ENCODE measurements at places on chromosomes 5 and 9.
A peak's percentile ranks its signal among the peaks of the same experiment; 100 is the strongest.

DNA sequence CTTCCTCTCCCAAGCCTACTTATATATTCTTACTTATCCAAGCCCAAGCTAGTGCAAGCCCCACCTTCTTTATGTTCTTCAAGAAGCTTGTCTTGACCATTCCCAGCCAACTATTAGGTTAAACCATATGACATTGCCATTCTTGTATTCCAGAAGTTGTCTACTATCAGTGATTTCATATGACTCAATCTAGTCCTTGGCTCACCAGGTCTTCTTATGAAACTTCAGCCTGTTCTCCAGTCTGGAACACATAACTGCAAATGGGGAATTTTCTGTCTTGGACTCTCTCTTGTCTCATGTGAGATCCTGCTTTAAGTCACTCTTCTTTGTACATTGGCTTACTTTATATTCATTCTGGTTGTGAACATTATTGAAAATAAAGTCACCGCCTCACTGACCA is 130.7 kb downstream of the TTLL11 start:
- DNase-seq, result no peak

- no peak for DNase-seq
These were observed 139.7 kb downstream of the TLE1 start for GRCh38 chr9:81549500-81550206.

DNA sequence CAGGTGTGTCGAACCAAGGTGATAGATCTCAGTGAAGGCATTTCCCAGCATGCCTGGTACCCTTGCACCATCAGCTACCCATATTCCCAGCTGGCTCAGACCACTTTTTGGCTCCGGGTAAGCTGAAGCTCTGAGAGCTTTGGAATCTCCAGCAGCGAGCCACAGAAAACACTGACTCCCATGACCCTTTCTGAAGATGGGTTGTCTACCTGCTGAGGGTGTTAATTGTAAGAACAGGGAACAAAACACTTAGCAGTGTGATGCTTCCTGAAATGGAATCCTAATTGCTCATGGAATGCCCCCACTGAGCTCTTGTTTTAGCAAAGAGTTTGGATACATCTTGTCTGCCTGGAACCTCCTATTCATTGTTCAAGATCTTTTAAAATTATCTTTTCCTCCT is 177.7 kb downstream of the PAPPA start:
- no peak for DNase-seq

DNA sequence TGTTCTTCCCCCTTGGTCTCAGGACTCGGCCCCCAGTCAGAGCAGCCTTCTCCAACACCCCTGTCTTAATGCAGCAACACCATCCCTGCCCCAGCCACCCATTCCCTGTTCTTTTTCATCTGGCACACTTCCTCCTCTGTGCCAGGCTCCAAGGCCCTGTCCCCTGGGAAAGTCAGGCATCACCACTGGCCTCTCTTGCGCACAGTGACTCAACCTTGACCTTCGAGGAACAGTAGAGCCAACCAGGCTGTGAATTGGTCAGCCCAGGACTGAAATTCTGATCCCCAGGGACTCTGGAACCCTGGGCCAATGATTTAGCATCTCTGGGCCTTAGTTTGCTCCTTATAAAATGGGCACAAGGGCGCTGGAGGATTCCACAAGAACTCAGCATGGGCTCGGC is 10.5 kb upstream of the RALGDS start:
- DNase-seq, result no peak

DNA sequence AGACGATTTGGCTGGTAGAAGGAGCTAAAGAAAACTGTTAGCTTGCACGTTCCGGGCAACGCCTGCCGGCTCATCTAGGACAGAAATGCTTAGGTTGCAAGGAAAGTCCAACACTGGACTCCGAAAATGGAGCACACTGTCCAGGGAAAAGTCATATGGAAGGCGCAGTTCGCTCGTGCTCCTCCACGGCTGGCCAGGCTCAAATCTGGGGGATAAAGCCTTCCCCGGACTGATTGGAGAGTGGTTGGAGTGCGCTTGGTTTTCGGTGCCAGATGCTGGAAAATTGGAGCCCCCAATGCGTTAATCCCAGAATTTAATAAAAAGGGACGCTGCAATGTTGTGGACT is 955 bp downstream of the CDH6 start:
- DNase-seq, result no peak

DNA sequence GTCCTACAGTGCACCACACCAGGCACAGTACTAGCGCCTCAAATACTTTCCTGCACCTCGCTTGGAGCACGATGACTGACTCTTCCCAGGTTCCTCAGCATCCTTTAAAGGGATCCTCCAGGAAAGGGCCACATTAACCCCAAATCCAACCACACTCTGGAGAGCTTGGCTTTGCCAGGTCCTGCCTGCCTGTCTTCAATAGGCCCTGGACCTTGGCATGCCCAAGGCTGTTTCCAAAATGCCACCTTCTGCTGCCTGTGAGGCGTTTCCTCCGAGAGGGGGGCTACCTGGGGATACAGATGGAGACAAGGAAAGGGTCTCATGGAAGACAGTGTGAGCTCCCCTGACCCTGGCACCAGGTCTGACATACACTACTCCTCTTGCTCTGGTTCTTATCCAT is 169.9 kb downstream of the DAB2IP start:
- DNase-seq, result no peak

GRCh38 chr5:176596689-176597416 is 13.1 kb downstream of the GPRIN1 start:
- DNase-seq, result peak; percentile 77

DNA sequence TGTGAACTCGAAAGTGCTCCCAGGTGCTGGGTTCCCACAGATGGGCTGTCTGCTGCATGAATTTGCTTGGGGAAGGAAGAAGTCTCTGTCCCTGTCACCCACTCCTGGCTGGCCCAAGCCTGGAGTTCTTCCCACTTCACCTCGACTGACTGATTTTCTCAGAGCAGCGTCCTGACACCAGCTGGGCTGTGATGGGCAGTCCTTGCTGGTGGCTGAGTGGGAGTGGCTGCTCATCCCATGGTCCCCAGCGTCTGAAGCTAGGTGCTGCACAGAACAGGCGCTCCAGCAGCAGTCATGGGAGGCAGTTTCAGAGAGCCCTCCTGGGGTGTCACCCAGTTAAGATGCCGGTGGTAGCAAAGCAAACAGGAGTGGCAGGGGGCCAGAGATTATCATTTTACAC is 10.1 kb upstream of the NEURL1B start:
- DNase-seq, result no peak

- no peak for DNase-seq
These were observed 151.7 kb downstream of the PPP2R2B start for GRCh38 chr5:146726891-146727290.

DNA sequence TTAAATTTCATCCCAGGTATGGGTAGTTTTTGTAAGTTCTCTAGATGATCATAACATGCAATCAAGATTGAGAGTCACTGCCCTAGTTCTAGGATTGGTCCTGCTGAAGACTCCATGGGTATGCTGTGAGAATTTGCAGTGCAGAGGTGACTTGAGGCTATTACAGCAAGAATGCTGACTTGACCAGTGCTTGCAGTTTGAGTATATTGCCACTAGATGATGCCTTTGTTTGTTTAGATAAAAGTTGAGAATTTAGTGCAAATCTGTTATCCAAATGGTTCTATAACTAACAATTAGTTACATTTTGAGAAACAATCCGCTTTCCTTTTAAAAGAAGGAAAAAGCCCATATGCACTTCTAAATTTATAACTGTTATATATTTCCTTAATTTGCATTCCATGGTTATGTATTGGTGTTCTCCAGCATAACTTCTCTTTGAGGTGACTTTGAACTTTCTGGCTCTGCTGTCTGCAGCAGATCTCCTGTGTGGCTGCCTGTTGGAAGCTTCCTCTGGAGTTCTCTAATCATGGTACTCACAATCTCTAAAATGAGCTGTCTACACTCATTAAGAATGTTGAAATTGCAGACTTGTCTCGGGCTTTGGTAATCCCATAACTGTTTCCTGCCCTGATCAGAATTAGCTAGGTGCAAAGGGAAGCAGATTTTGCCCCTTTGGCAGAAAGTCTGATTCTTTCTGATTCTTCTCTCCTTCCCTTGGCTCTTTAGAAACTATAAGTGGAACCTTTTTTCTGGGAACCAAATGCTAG is 24.9 kb downstream of the MELK start:
- no peak for DNase-seq

DNA sequence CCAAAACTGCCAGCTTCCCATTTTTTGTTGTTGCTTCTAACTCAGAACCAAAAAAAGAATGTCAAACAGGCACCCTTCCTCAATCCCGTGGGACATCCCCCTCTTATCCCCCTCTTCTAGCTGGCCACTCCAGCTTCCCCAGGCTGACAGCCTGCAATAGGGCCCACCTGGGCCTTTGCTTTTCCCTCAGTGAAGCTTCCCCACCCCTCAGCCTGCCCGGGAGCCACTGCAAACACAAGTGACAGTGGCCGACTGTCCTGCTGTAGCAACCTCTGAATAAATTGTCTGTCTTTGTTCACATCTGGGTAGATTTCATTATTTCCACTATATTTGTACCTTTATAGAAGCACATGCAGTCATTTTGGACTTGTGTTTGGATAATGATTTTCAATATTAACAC is 245.3 kb downstream of the GADD45G start:
- DNase-seq, result no peak

DNA sequence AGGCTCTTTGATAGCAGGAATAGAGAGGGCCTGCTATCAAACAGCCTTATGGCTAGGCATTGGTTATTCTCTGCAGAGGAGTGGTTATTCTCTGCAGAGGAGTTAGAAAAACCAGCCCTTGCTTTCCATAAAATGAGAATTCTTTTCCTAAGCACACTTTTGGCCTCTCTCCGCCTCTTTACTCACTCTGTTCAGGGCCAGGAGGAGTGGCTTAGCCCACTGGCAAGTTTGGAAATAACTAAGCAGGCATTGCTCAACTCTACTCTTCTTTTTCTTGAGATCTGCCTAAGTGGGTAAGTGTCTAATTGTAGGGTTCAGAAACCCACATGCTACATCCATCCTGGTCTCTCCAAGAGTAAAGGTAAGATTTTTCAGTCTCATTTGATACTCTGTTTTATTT is 341.7 kb downstream of the KIAA0825 start:
- DNase-seq, result no peak

DNA sequence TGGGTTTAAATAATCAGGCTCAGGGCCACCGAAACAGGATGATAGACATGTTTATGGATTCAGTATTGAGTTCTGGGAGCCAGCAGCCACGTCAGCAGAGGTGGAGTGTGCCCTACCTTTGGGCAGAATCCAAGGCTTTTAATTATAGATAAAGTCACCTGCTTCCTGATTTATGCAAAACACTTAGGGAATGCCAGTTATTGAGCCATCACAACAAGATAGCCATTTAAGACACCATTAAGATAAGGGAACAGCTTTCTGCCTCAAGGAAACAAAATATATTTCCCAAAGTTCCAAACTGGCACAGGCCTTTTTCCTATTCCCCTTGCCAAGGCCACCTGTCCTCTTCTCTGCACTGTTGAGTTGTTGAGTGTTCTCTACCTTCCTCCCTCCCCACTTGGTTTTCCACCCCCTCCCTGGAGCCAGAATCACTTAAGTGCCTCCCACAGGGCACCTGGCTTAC is 2.4 kb downstream of the CCL28 start:
- no peak for DNase-seq

DNA sequence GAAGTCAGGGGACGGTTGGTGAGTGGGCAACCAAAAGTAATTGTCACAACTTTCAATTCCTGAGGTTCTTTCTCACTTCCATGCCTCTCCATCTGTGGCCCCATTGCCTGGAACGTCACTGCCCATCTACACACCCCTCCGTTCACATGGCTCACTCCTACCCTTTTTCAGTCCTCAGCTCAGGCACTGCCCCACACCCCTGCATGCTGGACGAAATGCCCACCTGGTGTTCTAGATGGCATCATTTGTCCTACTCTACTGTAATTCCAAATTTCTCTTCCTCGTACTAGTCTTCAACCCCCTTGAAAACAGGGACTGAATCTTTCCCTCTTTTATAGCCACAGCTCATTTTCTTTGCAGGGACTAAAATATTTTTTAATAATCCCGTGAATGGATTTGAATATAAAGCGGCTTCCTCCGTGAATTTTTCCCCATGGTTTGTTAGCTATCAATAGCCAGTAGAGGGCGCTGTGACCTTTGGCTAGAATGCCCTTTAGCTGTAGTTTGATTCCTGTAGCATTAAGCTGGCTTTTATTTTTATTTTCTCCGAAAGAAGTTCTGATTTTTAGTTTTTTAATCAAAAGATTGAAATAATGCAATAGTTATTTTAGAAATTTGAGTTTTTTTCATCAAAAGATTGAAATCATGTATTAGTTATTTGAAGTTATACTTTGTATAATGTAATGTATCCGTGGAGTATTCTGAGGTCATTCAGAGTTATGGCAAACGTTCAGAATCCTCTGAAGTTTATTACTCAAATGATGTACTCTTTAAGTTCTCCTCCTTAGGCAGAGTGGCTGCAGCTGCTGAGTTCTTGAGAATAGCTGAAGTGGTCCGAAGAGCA is 232.1 kb downstream of the SH3GL2 start:
- peak; percentile 64 for DNase-seq

- no peak for DNase-seq
These were observed 1106.7 kb downstream of the DTWD2 start for GRCh38 chr5:117881426-117882230.

DNA sequence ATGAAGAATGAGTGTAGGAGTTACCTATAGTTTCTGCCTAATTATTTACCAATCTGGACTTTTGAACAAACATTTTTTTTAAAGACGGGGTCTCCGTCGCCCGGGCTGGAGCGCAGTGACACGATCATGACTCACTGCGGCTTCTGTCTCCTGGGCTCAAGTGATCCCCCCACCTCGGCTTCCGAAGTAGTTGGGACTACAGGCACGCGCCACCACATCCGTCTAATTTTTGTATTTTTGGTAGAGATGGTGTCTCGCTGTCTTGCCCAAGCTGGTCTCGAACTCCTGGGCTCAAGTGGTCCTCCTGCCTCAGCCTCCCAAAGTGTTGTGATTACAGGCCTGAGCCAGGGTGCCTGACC is 1.5 kb downstream of the CTNNA1 start:
- DNase-seq, result no peak

DNA sequence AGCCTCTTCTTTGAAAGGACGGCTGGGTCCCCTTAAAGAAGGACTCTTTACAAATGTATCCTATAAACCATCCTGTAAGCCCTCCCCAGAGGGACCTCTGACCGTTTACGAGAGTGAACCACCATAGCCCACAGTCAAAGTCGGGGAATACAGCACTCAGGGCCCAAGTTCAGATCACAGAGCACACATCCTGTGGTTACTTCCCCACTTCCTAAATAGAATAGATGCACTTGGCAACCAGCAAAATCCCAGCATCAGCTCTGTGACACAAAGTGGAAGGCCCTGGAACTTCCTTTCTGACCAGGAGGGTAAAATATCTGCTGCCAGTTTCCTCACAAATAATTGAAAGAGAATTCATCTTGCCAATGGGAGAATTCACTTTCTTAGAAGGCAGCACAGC is 6.9 kb upstream of the IGFBPL1 start:
- DNase-seq, result no peak

GRCh38 chr5:119079318-119079921 is 8.5 kb downstream of the DMXL1 start:
- DNase-seq, result peak; percentile 75

Measured in activated CD8-positive, alpha-beta T cell treated with anti-CD3 and anti-CD28 coated beads for 36 hours (primary cell).